Type B pancreatic cell (in vitro differentiated cells): ENCODE measurements at places on chromosomes 6 and 20. TPM values are rescaled to one million over a fixed set of nuclear protein-coding genes. Genes with fewer than 3 reads are reported as not detected.

GRCh38 chr20:35617397-35618262 lies 2.0 kb downstream of the SPAG4 start:
- peaks cover 5% of the 10 kb centered on the region for H3K4me1 ChIP-seq
- H3K4me3 ChIP-seq: peak overlapping the region; percentile 91
- H3K27ac ChIP-seq: peak overlapping the region; percentile 91
- no peaks in the 10 kb centered on the region for H3K36me3 ChIP-seq

The IL20RA gene
- total RNA-seq: 0.90 and 1.7 TPM in 2 replicates

The DEFB124 gene
- total RNA-seq: not detected in 2 replicates

DNA sequence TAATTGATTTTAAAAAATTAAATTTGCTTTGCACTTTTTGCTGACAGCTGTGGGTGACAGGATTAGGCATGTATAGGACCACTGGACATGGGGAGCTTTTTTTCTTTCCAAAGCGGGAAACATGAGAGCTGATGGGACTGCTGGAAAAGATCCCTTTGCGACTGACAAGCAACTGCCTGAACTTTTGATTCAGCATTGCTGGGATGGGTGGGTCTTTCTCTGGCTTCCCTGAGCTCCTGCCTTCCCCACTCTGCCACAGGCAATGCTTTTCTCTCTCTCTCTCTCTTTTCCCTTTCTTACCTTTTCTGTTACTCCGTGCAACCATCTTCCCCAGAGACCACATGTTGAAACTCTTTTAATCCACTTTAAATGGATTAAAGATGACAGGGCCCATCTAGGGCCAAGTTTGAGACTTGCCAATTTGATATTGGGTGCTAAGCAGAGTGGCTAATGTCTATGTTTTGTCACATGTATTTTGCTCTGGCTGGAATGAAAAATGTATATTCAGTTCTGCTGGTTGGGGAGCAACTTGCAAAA lies 33.5 kb upstream of the TPD52L1 start:
- peaks cover 8% of the 10 kb centered on the region for H3K4me1 ChIP-seq
- no peaks in the 10 kb centered on the region for H3K36me3 ChIP-seq
- H3K27ac ChIP-seq: no peak overlapping the region

DNA sequence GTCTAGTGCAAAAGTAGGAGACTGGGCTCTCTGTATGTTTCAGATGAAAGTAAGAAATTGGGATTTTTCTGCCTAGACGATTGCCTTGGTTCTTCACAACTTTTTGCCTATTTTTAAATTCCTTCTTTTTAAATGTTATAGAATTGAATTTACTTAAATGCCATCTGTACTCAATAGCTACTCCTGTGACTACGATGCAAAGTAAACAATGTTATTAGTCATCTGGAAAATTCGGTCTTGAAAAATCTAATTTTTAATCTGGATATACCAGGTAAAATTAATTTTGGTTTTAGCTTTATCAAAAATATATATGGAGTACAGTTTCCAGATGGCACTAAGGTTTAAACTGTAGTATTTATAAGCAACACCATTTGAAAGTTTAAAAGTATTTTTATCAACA lies 472.2 kb downstream of the UTRN start:
- H3K4me3 ChIP-seq: no peak overlapping the region
- no peak overlapping the region for H3K27ac ChIP-seq
- peaks cover 16% of the 10 kb centered on the region for H3K36me3 ChIP-seq
- H3K27me3 ChIP-seq: no peaks in the 10 kb centered on the region

- H3K27me3 ChIP-seq: no peaks in the 10 kb centered on the region
- no peaks in the 10 kb centered on the region for H3K36me3 ChIP-seq
These were observed 205.7 kb downstream of the GJA1 start for GRCh38 chr6:121641158-121641557.

The QRSL1 gene
- total RNA-seq: 18.3 and 19.8 TPM in 2 replicates

DNA sequence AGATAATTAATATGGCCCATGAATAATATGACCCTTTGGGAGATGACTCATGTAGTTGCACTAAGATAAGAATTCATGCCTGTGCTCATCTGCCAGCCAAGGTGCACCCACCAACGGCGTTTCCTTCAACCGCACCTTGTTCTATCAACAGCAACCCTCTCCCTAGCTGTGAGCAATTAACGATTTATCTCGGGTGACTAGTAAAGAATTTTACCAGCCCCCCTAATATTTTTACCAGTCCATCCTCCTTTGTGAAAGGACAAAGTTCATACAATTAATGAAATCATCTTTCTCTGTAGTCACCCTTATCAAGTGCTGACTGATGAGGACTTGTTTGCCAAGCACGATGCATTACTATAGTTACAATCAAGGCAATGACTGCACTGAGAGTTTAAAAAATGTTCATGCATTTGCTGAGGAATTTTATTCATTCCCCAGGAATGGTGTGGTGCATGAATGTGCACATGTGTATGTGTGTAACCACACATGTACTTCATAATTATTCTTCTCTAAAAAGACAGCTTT lies 118.7 kb downstream of the SMOC2 start:
- peak; percentile 39 for DNase-seq
- peaks cover 12% of the 10 kb centered on the region for H3K4me1 ChIP-seq
- H3K27me3 ChIP-seq: peaks cover 10% of the 10 kb centered on the region
- H3K36me3 ChIP-seq: no peaks in the 10 kb centered on the region
